ENCODE measurements at places on chromosomes 11 and 22.
A peak's percentile ranks its signal among the peaks of the same experiment; 100 is the strongest.

GRCh38 chr22:27912101-27912500 is 7.0 kb downstream of the PITPNB start:
- no peak for DNase-seq
- H3K36me3 ChIP-seq, result no peaks in the 10 kb centered on the region
- no peaks in the 10 kb centered on the region for H3K27me3 ChIP-seq
- no peak overlapping the region for H3K27ac ChIP-seq

DNA sequence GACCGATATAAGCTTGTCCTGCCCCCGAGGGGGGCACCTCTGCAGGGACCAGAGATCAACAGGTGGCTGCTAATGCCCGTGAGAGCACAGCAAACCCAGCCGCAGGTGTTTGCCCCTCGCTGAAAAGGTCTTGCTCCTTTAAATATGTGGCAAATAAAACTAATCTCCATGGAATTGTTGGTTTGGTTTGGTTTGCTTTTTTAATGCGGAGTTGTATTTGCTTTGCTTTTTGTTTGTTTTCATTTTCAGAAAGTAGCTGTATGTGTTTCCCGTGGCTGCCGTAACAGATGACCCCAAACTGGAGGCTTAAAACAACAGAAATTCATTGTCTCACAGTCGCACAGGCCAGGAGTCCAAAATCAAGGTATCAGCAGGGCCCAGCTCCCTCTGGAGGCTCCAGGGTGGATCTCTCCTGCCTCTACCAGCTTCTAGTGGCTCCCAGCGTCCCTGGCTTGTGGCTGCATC is 93.0 kb downstream of the CELSR1 start:
- H3K4me1 ChIP-seq, result no peaks in the 10 kb centered on the region
- no peak for DNase-seq
- H3K27ac ChIP-seq, result no peak overlapping the region
- no peak overlapping the region for H3K4me3 ChIP-seq

- no peak overlapping the region for H3K4me3 ChIP-seq
- no peak overlapping the region for H3K27ac ChIP-seq
- peaks cover 7% of the 10 kb centered on the region for H3K4me1 ChIP-seq
These were observed 255.1 kb downstream of the TTC28 start for GRCh38 chr22:28424427-28425080.

GRCh38 chr11:20075627-20076026 is 84.6 kb downstream of the DBX1 start:
- no peaks in the 10 kb centered on the region for H3K27me3 ChIP-seq
- H3K27ac ChIP-seq, result no peak overlapping the region
- H3K4me3 ChIP-seq, result no peak overlapping the region
- DNase-seq, result no peak

DNA sequence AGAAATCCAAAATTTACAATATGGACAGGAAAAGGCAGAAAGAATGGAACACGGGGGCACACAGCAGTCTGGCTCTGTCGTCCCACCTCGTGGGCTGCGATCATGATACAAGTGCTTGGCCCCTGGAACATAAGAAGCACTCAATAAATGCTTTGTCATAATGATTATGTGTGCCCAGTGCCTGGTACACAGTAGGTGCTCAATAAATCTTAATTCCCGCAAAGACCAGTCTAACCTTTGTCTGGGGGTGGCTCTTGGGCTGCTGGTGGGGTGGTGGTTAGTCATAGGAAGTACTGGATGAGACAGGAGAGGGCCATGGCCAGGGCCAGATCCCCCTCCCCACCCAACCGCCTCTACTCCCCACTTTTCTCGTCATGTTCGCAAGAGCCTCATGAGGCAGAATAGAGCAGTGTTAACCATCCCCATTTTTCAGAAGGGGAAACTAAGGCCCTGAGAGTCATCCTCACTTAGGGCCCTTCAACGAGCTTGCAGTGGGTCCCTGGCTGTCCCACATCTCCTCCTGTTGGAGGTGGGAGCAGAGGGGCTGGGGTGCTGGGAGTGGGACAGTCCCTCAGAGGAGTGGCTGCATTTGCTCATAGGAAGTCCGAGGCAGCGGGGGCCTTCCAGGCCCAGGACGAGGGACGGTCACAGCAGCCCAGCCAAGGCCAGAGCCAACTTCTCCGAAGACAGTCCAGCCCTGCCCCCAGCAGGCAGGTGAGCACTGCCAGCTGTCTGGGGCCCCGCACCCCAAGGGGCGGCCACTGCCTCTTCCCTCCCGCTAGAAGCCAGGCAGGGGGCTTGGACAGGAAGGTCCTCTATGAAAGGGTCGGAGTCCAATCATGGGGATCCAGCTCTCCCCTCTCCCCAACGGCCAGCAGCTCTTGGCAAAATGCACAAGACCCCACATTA is 36.1 kb downstream of the TRIOBP start:
- peaks cover under 1% of the 10 kb centered on the region for H3K4me1 ChIP-seq
- H3K27me3 ChIP-seq, result no peaks in the 10 kb centered on the region
- DNase-seq, result no peak
- H3K36me3 ChIP-seq, result no peaks in the 10 kb centered on the region
- no peak overlapping the region for H3K27ac ChIP-seq

DNA sequence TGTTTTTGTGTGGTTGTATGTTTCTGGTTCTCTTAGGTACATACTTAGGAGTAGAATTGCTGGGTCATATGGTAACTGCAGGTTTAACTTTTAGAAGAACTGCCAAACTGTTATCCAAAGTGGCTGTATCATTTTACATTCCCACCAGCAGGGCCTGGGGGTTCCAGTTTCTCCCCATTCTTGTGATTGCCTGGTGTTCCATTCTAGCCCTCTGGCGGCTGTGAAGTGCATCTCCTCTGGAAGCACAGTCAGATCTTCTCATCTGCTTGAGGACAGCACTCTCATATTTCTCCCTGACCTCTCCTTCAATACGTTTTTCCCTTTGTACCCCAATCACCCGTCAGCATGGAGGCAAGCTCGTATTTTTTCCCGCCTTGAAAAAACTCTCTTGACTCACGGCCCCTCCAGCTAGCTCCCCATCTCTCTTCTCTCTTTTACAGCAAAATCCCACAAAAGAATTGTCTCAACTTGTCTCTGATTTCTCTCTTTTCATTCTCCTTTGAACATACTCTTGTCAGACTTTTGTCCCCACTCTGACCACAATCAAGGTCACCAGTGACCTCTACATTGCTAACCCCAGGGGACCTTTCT is 56.8 kb upstream of the THY1 start:
- DNase-seq, result no peak
- peaks cover 2% of the 10 kb centered on the region for H3K27me3 ChIP-seq
- no peak overlapping the region for H3K27ac ChIP-seq
- H3K36me3 ChIP-seq, result no peaks in the 10 kb centered on the region
- H3K4me3 ChIP-seq, result no peak overlapping the region
- no peaks in the 10 kb centered on the region for H3K4me1 ChIP-seq

DNA sequence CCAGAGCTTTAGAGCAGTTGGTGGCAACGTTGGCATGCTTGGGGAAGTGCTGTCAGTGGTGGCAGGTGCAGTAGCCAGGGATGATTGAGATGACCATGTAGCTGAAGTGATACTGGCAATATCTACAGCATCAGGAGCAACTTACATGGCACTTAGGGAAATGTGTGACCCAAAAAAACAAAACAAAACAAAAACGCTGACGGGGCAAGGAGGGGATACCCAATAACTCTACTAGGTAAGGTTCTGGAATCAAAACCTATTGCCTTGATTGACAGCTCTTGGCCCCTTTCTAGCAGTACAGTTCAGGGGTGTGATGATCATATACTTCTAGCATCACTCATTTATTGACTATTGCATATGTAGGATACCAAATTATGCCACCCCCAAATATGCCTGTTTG is 312.6 kb downstream of the AASDHPPT start:
- no peak for DNase-seq
- H3K36me3 ChIP-seq, result no peaks in the 10 kb centered on the region
- no peaks in the 10 kb centered on the region for H3K4me1 ChIP-seq
- H3K27ac ChIP-seq, result no peak overlapping the region
- no peaks in the 10 kb centered on the region for H3K27me3 ChIP-seq

DNA sequence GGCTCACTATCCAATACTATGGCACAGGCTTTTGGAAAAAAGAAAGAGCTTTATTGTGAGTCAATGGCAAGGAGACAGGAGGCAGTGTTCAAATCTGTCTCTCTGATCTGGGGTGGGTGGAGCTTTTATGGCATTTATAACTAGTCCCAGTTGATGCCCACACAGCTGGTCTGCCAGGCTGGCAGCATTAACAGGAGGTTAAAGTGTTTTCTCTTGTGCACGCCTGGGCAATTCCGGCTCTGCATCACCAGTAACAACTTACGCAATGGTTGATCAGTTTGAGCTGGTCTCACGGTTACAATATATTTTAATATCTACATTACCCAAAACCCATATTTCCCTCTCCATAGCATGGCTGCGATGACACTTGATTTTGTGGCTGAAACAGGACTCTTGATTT is 15.1 kb upstream of the SMIM38 start:
- no peaks in the 10 kb centered on the region for H3K27me3 ChIP-seq
- H3K36me3 ChIP-seq, result no peaks in the 10 kb centered on the region
- no peak overlapping the region for H3K4me3 ChIP-seq
- DNase-seq, result no peak
- H3K27ac ChIP-seq, result no peak overlapping the region
- H3K4me1 ChIP-seq, result no peaks in the 10 kb centered on the region

- H3K27me3 ChIP-seq, result no peaks in the 10 kb centered on the region
- H3K36me3 ChIP-seq, result no peaks in the 10 kb centered on the region
- H3K4me3 ChIP-seq, result no peak overlapping the region
- no peak overlapping the region for H3K27ac ChIP-seq
- H3K4me1 ChIP-seq, result peaks cover 26% of the 10 kb centered on the region
These were observed 59.8 kb downstream of the PACSIN2 start for GRCh38 chr22:42955087-42955635.

- H3K27me3 ChIP-seq, result no peaks in the 10 kb centered on the region
- H3K4me3 ChIP-seq, result no peak overlapping the region
- H3K36me3 ChIP-seq, result peaks cover 30% of the 10 kb centered on the region
- no peak overlapping the region for H3K27ac ChIP-seq
- peaks cover 26% of the 10 kb centered on the region for H3K4me1 ChIP-seq
These were observed 18.9 kb upstream of the PISD start for GRCh38 chr22:31680861-31681341.

- no peak overlapping the region for H3K27ac ChIP-seq
- peaks cover 20% of the 10 kb centered on the region for H3K4me1 ChIP-seq
- no peaks in the 10 kb centered on the region for H3K27me3 ChIP-seq
- no peak overlapping the region for H3K4me3 ChIP-seq
- no peak for DNase-seq
These were observed 4.3 kb downstream of the CBX6 start for GRCh38 chr22:38867471-38868285.

- H3K36me3 ChIP-seq, result no peaks in the 10 kb centered on the region
- peaks cover 10% of the 10 kb centered on the region for H3K4me1 ChIP-seq
- H3K4me3 ChIP-seq, result no peak overlapping the region
These were observed 4.1 kb upstream of the PLAAT2 start for GRCh38 chr11:63567044-63567840.

DNA sequence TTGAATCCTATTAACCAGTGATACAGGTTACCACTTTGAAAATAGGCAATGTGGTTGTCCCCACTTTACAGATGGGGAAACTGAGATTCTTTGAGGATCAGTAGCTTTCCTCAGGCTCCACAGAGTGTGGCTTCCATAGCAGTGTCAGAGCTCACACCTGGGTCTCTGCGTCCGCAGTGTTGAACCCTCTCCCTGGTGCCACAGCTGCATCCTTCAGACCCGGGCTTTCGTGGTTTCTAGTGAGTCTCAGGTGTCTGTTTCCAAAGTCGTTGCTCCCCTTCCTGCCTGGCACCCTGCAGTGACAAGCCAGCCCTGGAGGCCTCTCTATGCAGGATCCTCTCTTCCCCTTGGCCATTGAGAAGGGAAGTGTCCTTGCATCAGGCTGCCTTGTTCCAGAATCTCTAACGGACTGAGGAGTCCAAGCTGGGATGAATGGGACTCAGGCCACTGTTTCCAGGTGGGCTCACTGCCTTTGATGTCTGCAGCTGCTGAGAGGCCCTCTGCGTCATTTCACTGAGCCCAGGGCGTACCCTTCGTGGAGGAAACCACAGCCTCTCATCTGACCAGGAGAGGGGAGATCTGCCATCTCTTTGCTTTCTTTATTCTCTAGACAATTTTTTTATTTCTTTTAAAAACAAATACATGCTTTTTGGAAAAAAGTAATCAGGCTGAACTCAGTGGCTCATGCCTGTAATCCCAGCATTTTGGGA is 48.4 kb upstream of the MICAL2 start:
- H3K4me3 ChIP-seq, result no peak overlapping the region
- no peak overlapping the region for H3K27ac ChIP-seq
- H3K4me1 ChIP-seq, result peaks cover 9% of the 10 kb centered on the region
- H3K27me3 ChIP-seq, result no peaks in the 10 kb centered on the region

- H3K27ac ChIP-seq, result no peak overlapping the region
- DNase-seq, result no peak
- no peaks in the 10 kb centered on the region for H3K36me3 ChIP-seq
- no peak overlapping the region for H3K4me3 ChIP-seq
- no peaks in the 10 kb centered on the region for H3K27me3 ChIP-seq
These were observed 62.6 kb downstream of the BUD13 start for GRCh38 chr11:116710001-116710674.

DNA sequence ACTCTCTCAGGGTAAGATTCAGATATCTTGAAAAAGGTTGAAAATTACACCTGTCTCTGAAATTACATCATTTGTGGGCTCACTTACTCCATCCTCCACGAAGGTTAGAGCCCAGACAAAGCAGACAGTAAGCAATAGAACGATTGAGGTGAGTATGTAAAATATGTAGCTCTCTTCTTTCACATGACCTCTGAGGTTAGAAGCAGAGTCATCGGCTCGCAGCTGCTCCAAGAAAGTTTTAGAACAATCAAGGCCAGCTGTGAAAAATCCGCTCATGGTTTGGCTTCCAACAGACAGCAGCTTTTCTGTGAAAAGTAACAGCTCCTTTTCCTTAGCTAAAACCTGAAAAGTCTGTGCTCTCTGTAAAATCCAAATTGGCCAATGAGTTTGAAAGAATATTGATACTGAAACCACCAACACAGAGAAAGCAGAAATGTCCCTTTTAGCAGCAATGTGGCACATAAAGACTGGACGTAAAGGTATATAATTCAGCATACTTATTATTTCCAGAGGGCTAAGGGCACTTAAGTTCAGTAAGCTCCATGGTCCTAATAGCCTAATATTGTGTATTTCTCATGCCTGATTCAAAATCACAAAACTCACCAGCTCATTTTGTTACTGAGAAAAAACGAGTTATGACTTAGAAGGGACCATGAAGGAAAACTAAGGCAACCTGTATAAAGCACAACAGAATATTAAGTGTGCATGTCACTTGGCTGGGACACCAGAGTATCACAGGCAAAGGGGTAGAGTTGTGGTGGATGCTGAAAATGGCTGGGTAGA is 78.2 kb downstream of the FAM76B start:
- no peak overlapping the region for H3K27ac ChIP-seq
- H3K4me1 ChIP-seq, result no peaks in the 10 kb centered on the region
- H3K36me3 ChIP-seq, result no peaks in the 10 kb centered on the region
- no peak for DNase-seq
- no peaks in the 10 kb centered on the region for H3K27me3 ChIP-seq

GRCh38 chr11:47216121-47216798 is 1.5 kb downstream of the DDB2 start:
- peak overlapping the region; percentile 92 for H3K27ac ChIP-seq
- peak overlapping the region; percentile 83 for H3K4me3 ChIP-seq
- peaks cover 26% of the 10 kb centered on the region for H3K4me1 ChIP-seq
- peak; percentile 46 for DNase-seq
- H3K36me3 ChIP-seq, result peaks cover 42% of the 10 kb centered on the region
- H3K27me3 ChIP-seq, result no peaks in the 10 kb centered on the region

- H3K4me3 ChIP-seq, result no peak overlapping the region
- no peaks in the 10 kb centered on the region for H3K4me1 ChIP-seq
- no peaks in the 10 kb centered on the region for H3K36me3 ChIP-seq
- DNase-seq, result no peak
These were observed 8.7 kb downstream of the OR52A5 start for GRCh38 chr11:5129457-5129877.

- H3K4me3 ChIP-seq, result no peak overlapping the region
- no peaks in the 10 kb centered on the region for H3K4me1 ChIP-seq
- H3K27me3 ChIP-seq, result no peaks in the 10 kb centered on the region
These were observed 52.9 kb downstream of the SYTL2 start for GRCh38 chr11:85758026-85758425.
